T-helper 1 cell treated with Interleukin-12 subunit alpha and Interleukin-12 subunit beta and Interleukin-4 antibody, amounts not matched to agents 30 ng/mL and 1 ng/mL, for 36 hours (primary cell): ENCODE measurements at places on chromosomes 2 and 18. TPM values are rescaled to one million over a fixed set of nuclear protein-coding genes. Genes with fewer than 3 reads are reported as not detected.

Gene ZC3H6
- total RNA-seq: 7.2 and 9.0 TPM in 2 replicates

Gene GALNT13
- total RNA-seq: not detected in 2 replicates

Gene PIK3C3
- 61.1 and 63.2 TPM in 2 replicates for total RNA-seq

Gene NTSR2
- not detected in 2 replicates for total RNA-seq

Gene ACOXL
- 1.0 and 1.2 TPM in 2 replicates for total RNA-seq

Gene SERPINB7
- total RNA-seq: not detected in 2 replicates

Gene ALPG
- total RNA-seq: not detected in 2 replicates

Gene NEDD4L
- 4.3 and 4.6 TPM in 2 replicates for total RNA-seq

Gene BUB1
- total RNA-seq: 87.5 and 88.5 TPM in 2 replicates

Gene PRKAG3
- total RNA-seq: not detected in 2 replicates

Gene SCN2A
- not detected in 2 replicates for total RNA-seq

Gene VAMP8
- total RNA-seq: 146 and 147 TPM in 2 replicates

Gene TET3
- total RNA-seq: 16.8 and 18.3 TPM in 2 replicates

Gene IHH
- total RNA-seq: 0.17 TPM in 1 of 2 replicates, not detected in the other

Gene BMP10
- total RNA-seq: 0.27 TPM in 1 of 2 replicates, not detected in the other

Gene DYNAP
- not detected in 2 replicates for total RNA-seq

Gene AQP4
- total RNA-seq: not detected in 2 replicates

Gene PCARE
- not detected in 2 replicates for total RNA-seq

Gene G6PC2
- total RNA-seq: not detected in 2 replicates

Gene KIAA2012
- total RNA-seq: not detected in 2 replicates

Gene RSAD2
- total RNA-seq: 62.0 and 62.2 TPM in 2 replicates

Gene SERPINB12
- total RNA-seq: not detected in 2 replicates

Gene ARHGAP28
- total RNA-seq: not detected in 2 replicates

Gene SAG
- not detected in 2 replicates for total RNA-seq

Gene LOXHD1
- 0.05 TPM in 1 of 2 replicates, not detected in the other for total RNA-seq

Gene EPC2
- 44.0 and 46.1 TPM in 2 replicates for total RNA-seq

Gene GGCX
- total RNA-seq: 23.9 and 26.4 TPM in 2 replicates

Gene DSC2
- total RNA-seq: not detected in 2 replicates

Gene ANKRD62
- total RNA-seq: not detected in 2 replicates

Gene SOX11
- total RNA-seq: not detected in 2 replicates

Gene ASTL
- total RNA-seq: 1.1 TPM in 1 of 2 replicates, not detected in the other

Gene SLC5A7
- not detected in 2 replicates for total RNA-seq

Gene FRZB
- total RNA-seq: not detected in 2 replicates

Gene ASXL3
- not detected in 2 replicates for total RNA-seq

Gene EHD3
- 2.6 and 3.1 TPM in 2 replicates for total RNA-seq

Gene CHRNG
- not detected in 2 replicates for total RNA-seq

Gene CNTNAP5
- total RNA-seq: not detected in 2 replicates

Gene CABYR
- total RNA-seq: 0.74 and 1.2 TPM in 2 replicates

Gene CDH19
- total RNA-seq: not detected in 2 replicates

Gene IL1B
- not detected in 2 replicates for total RNA-seq
